ENCODE measurements at places on chromosomes 7 and 10.
A peak's percentile ranks its signal among the peaks of the same experiment; 100 is the strongest.

DNA sequence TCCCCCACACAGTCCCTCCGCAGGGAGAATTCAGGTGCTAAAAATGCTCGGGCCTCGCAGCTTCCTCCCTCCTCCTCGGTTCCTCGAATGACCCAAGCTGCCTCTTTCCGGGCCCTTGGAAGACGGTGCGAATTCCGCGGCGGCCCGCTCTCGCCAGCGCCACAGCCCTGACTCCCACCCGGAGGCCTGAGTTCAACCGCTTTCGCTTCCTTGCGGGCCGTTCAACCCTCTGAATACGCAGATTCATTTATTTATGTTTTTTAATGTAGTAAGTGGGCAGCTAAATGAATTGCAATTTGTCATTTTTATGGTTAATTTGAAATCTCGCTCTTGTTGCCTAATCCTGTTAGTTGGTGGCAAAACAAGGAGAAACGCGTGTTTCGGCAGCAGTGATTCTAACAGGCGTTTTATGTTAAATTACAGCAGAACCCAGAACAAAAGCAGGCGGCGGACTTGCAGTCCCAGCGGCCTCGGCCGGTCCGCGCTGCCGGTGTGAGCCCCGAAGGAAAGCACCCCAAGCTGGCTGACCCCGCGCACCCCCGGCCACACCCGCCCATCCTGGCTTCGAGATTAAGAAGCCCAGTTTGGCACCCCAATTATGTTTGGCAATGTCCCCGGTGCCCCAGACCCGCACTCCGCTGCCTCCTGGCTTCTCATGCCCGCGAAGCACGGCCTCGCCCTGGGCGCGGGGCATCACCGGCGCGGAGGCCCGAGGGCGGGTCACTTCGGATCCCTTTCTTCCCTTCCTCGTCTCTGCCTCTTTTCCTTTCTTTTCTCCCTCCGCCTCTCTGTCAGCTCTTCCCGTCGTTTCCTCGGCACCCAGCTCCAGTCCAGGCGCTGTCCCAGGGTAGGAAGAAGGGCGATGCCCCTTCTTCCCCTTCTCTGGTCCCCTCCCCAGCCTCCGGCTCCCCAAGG is 75.9 kb downstream of the INSIG1 start:
- DNase-seq = no peak

- no peak for DNase-seq
Measured at GRCh38 chr7:40915071-40915470, 780.3 kb downstream of the SUGCT start.

DNA sequence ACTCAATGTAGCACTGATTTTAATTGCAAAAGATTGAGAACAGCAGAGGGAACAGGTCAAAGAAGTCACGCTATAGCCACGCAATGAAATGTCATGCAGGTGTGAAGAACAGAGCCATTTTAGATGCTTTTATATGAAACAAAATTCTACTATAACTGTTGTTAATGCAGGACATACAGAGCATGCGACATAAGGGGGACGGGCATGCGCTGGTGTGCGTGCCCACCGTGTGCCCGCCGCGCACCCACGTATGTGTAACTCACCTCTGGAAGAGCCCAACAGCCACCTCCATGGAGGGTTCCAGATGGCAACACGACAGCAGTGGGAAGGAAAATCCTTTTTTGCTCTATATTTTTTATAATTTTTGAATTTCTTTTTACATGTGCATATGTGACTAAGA is 410.0 kb upstream of the RNF32 start:
- no peak for DNase-seq

- DNase-seq = no peak
Measured at GRCh38 chr7:159026271-159027055, 118.2 kb downstream of the VIPR2 start.

- no peak for DNase-seq
Measured at GRCh38 chr7:131027287-131027773, 293.3 kb upstream of the KLF14 start.

GRCh38 chr7:13651167-13651566 is 338.3 kb downstream of the ETV1 start:
- DNase-seq = no peak

- no peak for DNase-seq
Measured at GRCh38 chr7:106110885-106111654, 1.0 kb downstream of the SYPL1 start.

DNA sequence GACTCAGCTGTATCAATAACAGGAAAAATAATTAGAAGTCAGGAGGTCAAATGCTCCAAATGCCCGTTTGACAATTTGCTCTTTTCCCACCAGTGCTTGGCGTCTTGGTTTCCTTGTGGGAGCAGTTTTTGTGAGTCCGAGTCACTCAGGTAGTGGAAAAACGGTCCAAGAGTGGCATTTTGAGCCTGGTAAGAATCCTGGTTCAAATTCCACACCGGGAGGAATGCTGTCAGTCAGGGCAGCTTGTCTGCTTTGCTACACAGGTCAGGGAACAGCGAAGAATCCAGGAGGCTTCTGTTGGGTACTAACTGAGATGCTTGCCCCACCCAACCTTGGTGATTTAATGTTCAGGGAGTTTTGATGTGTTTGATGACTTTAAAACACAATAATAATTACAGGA is 209.5 kb downstream of the HERPUD2 start:
- no peak for DNase-seq

- peak; percentile 64 for DNase-seq
Measured at GRCh38 chr7:87220026-87220733, 648 bp upstream of the TMEM243 start.

- DNase-seq = no peak
Measured at GRCh38 chr7:57529931-57530330, 80.0 kb downstream of the ZNF716 start.

- DNase-seq = no peak
Measured at GRCh38 chr7:28408105-28408959, 4.0 kb upstream of the CREB5 start.

- no peak for DNase-seq
Measured at GRCh38 chr7:106289848-106290247, 5.1 kb upstream of the NAMPT start.

GRCh38 chr7:55325371-55325792 is 39.8 kb upstream of the LANCL2 start:
- no peak for DNase-seq

GRCh38 chr10:113753020-113753692 is 1.7 kb downstream of the PLEKHS1 start:
- DNase-seq = no peak

GRCh38 chr10:96646751-96647166 is 59.9 kb upstream of the TM9SF3 start:
- no peak for DNase-seq

DNA sequence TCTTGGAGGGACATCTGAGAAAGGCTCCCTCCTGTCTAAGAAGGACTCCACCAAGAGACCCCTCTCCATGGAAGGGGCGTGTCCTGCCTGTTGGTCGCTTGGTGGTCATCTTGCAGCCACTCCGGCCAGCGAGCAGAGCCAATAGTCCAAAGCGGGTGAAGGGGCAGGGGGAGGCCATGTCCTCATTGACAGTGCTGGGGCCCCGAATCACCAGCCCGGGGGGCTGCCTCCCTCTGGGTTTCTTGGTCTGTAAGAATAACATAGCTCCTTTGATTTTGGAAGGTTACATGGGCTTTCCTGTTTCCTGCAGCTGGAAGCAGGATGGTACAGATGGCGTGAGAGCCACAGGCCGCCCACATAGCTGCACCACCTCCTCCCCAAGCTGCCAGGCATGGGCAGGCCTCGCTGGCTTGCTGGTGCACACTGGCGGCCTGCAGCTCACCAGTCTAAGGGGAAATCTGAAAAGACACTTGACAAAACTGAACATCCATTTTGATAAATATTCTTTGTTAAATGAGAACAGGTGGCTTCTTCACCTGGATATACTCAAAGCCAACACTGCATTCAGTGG is 105.8 kb downstream of the ARHGAP22 start:
- DNase-seq = no peak

DNA sequence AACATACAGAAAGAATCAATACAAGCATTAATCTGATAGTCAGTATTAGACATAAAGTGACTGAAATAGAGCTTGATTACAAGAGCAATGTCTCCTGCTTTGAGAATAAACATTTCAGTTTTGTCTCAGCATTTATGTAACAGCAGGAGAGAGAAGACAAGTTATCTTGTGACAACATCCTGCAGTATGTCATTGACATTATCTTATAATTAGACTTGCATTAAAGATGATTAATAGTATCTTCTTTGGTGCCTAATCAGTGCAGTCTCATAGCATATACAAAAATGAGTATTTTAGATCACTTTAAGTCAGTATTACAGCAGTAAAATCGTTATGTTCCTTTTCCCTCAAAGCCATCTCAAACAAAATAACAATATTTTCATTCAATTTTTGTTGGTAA is 436.1 kb upstream of the ETV1 start:
- DNase-seq = no peak

DNA sequence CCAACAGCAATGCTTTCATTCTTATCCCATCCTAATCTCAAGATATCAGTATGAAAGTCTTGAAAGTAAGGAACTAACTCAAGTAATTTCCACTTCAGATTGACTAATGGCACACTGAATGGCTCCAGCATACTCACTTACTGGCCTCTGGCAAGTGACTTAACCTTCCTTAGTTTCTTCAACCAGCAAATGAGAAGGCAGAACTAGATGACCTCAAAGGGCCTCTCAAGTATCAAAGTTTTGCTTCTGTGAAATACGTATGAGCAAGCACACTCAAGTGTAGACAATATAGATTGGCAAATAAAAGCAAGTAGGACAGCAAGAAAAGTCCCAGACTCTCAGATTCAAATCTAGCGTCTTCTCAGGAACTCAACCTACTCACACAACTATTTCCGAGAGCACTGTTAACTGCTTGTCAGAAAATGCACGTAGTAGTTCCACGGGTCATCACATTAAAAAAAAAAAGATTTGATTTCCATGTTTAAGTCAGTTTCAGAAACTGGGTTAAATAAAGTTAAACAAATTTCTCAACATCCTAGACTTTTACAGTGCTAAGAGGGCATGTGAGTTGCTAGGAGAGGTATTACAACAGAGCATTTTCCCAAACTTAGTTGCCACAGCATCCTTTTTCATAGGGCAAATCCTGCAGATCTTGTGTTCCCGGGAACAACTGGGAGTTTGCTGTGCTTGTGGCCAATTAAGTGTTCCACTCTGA is 276.9 kb upstream of the KLF14 start:
- no peak for DNase-seq

DNA sequence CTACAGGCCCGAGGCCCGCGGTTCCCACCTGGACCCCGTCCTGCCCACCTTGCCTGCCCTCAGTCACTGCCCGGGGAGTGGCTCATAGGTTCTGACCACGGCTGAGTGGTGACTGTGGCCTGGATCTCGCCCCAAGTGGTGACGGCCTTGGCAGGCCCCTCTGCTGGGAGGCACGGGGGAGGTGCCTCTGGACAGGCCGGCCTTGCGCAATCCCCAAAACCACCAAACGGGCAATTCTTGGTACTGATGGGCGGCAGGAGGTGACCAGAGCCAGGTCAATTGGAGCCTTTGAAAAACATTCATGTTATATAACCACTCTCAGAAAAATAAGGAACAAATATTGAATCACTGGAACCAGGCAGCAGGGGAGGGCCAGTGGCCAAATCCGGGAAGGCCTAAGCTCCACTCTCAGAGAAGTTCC is 83.4 kb downstream of the PRKAG2 start:
- no peak for DNase-seq

- DNase-seq = no peak
Measured at GRCh38 chr10:4260483-4261124, 475.6 kb upstream of the KLF6 start.

DNA sequence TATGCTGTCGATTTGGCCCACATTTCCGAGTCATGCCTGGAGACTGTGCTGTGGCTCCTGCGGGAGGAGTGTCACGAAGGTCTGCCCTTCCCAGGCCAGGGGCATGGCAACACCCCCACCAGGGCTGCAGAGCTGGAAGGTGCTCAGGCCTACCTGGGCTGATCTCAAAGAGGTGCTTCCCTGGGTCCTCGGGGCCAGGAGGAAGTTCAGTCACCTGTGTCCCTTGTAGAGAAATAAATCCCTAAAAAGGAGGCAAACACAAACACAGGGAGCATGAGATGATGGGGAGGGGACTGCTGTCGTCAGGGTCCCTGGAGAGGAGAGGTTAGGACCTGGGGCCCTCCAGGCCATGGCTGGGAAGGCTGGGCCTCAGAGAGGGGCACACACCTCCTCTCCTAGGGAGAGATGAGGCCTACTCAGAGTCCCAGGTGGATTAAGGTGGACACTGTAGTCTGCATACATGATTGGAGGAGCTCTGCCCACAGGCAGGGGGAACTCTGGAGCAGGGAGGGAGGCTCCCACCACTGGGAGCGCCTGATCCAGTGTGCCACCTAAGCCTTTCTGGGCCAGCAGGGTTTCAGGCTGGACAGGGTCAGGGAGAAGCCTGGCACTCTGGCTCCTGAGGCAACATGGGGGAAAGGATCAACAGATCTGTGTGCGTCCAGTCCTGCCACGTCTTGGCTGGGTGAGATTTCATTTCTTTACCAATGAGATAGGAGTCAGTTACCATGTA is 49.4 kb downstream of the ARHGAP22 start:
- no peak for DNase-seq

GRCh38 chr7:2169923-2170575 is 62.7 kb downstream of the MAD1L1 start:
- DNase-seq = no peak

DNA sequence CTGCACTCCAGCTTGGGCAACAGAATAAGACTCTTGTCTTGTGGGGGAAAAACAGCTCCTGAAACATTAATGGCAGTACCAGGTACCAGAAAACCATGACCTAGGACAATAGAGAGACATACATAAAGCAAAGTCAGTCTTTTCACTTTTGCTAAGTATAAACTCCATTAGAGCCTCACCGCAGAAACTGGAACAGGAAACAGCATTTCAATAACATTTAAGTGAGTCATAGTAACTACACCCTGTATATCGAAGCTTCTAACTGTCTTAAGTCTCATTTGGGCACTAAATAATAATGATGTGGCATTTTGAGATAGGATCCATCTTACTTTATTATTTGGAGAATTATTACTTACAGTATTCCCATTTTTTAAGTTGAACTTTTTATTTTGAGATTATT is 517.8 kb upstream of the CELF2 start:
- no peak for DNase-seq

GRCh38 chr10:76432016-76433012 is 1000.9 kb downstream of the LRMDA start:
- no peak for DNase-seq

- no peak for DNase-seq
Measured at GRCh38 chr7:28503396-28503795, 91.1 kb downstream of the CREB5 start.

GRCh38 chr7:18770154-18770811 is 274.7 kb downstream of the HDAC9 start:
- no peak for DNase-seq

GRCh38 chr10:75352650-75353049 is 48.9 kb downstream of the ZNF503 start:
- no peak for DNase-seq

DNA sequence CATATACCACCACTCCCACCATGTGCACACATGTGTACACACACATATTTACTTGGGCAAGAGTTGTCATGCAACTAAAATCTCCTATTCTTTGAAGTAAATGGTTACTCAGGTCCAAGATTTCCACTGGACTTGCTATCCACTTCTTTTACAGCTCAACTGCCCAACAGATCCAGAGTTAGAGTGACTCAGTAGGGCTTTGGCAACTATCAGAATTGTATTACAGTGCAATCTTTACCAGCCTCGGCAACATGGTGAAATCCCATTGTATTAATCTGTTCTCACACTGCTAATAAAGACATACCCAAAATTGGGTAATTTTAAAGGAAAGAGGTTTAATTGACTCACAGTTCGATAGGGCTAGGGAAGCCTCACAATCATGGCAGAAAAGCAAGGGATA is 51.9 kb upstream of the ABLIM1 start:
- DNase-seq = no peak

GRCh38 chr10:114638821-114639625 is 19.1 kb downstream of the ABLIM1 start:
- DNase-seq = no peak

- no peak for DNase-seq
Measured at GRCh38 chr7:142582351-142582750, 166.9 kb upstream of the PRSS1 start.

- DNase-seq = no peak
Measured at GRCh38 chr7:90825779-90826178, 229.7 kb downstream of the CDK14 start.

Data from stimulated activated CD4-positive, alpha-beta T cell treated with anti-CD3 and anti-CD28 coated beads, TNF-alpha, amount 100 ng/mL, for 24 hours (primary cell).